ENCODE measurements at places on chromosomes 2 and 18.
A peak's percentile ranks its signal among the peaks of the same experiment; 100 is the strongest.

DNA sequence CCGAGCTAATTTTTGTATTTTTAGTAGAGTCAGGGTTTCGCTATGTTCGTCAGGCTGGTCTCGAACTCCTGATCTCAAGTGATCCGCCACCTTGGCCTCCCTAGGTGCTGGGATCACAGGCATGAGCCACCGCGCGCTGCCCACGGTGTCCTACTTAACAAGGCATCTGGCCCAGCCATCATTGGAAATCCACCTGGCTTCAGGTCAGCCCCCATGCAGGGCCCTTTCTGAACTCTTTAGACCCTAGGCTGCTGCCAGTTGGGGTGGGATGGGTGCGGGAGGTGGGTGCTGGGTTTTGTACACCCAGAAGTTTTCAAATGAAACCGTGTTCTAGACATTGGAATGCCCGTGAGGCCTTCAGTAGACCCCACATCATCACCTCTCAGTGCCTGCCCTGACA is 26.6 kb upstream of the NT5DC4 start:
- DNase-seq, result no peak

DNA sequence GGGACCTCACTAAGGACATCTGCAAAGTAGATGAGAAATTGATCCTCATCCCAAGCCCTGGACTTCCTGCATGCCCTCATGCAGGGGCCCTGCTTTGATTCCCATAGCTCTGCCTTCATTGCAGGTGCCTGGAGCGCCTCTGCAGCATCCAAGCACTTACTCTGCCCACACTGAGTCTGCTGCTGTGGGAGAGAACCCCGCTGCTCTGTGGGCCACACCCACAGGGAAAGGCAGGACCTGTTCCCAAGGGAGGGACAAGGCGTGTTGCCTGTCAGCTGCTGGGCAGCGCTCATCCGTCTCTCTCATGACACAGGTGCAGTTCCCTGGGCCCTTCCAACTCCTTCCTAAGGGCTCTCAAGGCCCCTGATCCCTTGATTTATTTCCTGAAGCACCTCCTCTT is 266.8 kb upstream of the SMIM21 start:
- DNase-seq, result no peak

- DNase-seq, result no peak
Measured at GRCh38 chr2:200618590-200619021, 32.8 kb downstream of the AOX1 start.

GRCh38 chr18:8121942-8122480 is 487.2 kb upstream of the RAB12 start:
- DNase-seq, result no peak

DNA sequence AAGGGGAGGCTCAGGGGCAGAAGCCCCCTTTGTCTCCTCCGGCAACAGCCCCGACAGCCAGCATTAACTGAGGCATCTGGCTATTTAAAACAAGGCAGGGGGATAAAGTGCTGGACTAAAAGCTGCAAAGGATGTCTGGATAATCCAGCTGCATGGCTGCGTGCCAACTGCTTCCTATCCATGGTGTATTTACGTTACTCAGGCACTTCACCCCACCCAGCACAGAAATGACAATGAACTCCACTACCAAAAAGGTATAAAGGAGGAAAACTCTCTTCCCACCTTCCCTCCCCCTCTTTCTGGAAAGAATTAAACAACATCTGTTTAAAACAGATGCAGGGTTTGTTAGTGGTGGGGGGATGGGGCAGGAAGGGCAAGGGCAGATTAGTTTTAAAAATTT is 82.5 kb downstream of the SPRED2 start:
- peak; percentile 89 for DNase-seq

DNA sequence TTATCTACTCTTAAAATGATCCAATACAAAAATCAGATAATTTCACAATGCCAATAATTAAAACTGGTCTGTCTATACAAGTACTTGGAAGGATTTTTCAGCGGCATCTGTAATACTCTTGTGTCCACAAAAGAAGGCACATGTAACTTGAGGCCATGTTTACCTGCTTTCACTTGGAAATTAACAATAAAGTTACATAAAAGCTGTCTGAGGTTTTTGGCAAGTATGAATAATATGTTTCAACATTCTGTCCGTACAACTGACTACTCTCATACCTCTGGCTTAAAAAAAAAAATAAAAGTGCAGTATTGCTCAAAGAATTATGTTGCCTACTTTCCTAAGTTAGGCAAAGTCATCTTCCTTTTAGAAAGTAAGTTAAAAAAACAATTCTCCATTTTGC is 253.6 kb downstream of the NBAS start:
- no peak for DNase-seq

DNA sequence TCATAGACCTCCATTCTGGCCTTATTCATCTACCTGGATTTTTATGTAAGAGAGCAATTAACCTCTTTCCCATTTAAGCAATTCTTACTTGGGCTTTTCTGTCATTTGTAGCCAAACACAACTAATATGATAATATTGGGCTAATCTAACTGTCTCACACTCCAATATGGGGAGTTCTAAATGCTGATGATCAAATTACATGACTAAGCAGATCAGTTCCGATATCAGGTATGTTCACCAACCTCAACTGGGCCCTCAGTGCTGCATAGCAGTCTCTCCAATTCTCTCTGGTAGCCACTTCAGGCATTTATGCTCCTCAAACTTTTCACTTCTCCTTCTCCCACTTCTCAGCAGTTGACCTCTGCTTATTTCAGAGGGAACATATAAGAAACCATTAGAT is 61.0 kb upstream of the VPS54 start:
- DNase-seq, result no peak

DNA sequence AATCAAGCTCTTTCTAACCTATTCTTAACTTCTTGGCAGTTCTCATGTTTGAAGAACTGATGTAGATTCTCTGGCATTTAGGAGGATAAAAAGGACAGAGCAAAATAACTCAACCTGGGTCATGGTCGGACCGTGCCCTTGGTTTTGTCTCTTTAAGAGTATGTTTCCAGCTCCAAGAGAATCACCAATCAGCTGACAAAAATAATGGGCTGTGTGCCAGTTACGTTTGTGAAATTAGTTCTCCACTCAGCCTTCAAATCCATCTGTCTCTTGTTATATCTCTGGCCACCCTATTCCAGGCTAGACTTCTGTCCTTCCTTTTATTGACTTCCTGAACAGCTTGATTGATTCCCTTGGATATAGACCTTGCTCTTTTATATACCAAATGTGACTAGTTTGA is 225.7 kb downstream of the EPHA4 start:
- DNase-seq, result no peak
